ENCODE measurements at places on chromosomes 13 and 19.

DNA sequence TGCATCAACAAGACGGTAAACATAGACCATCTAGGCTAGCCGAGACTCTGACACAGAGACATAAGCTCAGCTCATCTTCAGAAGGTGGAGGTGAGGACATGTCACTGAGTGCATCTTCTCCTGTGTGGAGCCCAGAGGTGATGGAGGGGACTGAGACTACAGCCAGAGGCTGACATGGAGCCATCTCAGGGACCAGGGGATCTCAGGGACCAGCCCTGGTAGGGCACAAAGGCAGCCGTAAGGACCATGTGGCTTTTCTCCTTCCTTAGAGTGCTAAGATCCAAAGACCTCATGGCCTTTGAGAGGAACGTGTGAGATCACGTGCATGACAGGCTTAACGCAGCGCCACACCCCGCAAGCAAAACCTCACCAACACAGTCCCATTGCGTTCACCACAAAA, 126.9 kb downstream of the RAB20 start:
- no peak for DNase-seq

- DNase-seq, result no peak
These were observed 61.1 kb upstream of the NPAS1 start for GRCh38 chr19:46958532-46958931.

- no peak for DNase-seq
These were observed 2.8 kb upstream of the CRYL1 start for GRCh38 chr13:20528452-20528851.

GRCh38 chr13:104895521-104895920, 1639.9 kb downstream of the EFNB2 start:
- no peak for DNase-seq

DNA sequence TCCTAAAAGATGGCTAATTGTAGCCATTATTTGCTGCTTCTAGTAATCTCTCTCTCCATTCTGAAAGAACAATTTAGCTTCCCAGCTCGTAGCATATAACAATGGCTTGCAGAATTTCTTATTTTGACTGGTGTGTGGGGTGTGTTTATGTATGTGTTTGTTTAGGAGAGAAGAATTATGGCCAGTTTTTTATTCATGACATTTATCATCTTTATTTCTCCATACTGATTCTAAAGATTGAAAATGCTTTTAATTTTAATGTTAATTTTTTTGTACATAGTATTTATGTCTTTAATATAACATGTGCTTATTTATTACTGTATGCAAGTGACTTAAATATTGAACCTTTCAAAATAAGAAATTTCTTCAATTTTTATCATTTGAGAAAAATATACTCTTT, 115.8 kb upstream of the TMTC4 start:
- DNase-seq, result no peak

- DNase-seq, result no peak
These were observed 11.2 kb upstream of the N4BP2L2 start for GRCh38 chr13:32549788-32550187.

- DNase-seq, result no peak
These were observed 108.0 kb downstream of the URI1 start for GRCh38 chr19:30049846-30050667.

GRCh38 chr19:6263735-6264444, 15.9 kb downstream of the MLLT1 start:
- DNase-seq, result no peak

Data from tibial artery (tissue), 4 donors.